ENCODE measurements at places on chromosomes 6 and 20. TPM values are rescaled to one million over a fixed set of nuclear protein-coding genes. Genes with fewer than 3 reads are reported as not detected.

Gene TTK
- total RNA-seq: 0.84 TPM

Gene IMPG1
- not detected for total RNA-seq

Gene SAPCD1
- 2.9 TPM for total RNA-seq

Gene PLCB1
- 35.0 TPM for total RNA-seq

Gene ZBTB22
- total RNA-seq: 21.3 TPM

All from aorta (tissue), 5 donors.